ENCODE measurements at places on chromosomes 4 and X.
A peak's percentile ranks its signal among the peaks of the same experiment; 100 is the strongest.

- no peak for DNase-seq
Observed at GRCh38 chr4:26557164-26557563, 26.7 kb upstream of the TBC1D19 start.

- no peak for DNase-seq
Observed at GRCh38 chr4:139319571-139319970, 17.3 kb upstream of the NDUFC1 start.

- DNase-seq = no peak
Observed at GRCh38 chr4:78186597-78187543, 129.7 kb downstream of the FRAS1 start.

- no peak for DNase-seq
Observed at GRCh38 chr4:139584784-139585183, 28.8 kb upstream of the SETD7 start.

GRCh38 chr4:41360921-41361793 is 104.4 kb downstream of the UCHL1 start:
- no peak for DNase-seq

DNA sequence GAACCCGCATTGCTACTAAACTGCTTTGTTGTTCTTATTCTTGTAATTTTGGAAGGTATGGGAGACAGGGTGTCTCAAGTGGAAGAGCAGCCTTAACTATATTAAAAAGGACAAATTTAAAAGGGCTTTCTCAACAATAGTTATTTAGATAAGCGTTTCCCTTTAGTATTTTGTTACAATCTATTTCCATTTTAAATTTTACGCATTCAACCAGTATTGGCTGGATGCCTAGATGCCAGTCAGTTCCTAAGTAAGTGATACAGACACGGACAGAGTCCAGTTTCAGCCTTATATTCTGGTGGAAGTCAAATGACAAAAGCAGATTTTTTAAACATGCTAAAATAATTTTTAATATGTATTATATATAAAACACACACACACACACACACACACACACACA is 28.3 kb downstream of the FAT1 start:
- DNase-seq = no peak

DNA sequence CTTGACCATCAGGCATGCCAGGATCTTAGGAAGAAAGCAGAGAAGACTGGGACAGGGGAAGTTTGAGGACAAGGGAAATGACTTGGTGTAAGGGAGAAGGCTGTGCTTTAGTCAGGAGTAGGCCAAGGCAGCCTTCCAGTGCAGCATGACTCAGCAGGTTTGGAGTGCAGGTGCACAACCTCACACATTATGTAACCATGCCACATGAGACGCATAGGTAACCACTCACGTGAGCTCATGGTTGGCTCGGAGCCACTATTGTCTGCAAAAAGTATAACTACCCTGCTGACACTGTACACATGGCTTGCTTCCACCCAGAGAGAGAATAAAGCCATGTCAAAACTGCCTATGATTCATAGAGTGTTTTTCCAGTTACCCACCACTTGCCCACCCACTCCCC is 715.9 kb downstream of the SMARCA1 start:
- DNase-seq = no peak

DNA sequence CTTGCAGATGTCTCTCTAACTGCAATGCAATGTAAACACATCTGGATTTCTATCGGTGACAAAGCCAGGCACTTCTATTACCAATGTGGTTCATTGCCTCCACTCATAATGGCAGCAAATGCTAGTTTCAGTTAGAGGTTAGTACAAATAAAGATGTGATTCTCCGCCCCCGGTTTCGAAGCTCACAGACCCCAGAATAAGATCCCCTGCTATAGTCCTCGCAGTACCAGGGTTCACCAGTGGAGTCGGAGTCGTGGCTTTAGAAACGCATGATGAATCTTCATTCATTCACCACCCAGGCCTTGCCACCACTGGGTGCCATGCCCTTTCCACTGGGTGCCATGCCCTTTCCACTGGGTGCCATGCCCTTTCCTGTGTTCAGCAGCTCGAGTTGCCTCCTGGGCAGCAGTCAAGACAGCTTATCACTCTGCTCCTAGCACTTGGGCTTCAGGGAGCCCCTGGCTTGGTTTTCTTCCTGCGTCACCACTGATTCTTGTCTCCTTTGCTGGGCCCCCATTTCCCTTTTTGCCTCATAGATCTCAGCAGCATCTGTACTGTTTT is 3.5 kb upstream of the NAA10 start:
- DNase-seq = no peak

DNA sequence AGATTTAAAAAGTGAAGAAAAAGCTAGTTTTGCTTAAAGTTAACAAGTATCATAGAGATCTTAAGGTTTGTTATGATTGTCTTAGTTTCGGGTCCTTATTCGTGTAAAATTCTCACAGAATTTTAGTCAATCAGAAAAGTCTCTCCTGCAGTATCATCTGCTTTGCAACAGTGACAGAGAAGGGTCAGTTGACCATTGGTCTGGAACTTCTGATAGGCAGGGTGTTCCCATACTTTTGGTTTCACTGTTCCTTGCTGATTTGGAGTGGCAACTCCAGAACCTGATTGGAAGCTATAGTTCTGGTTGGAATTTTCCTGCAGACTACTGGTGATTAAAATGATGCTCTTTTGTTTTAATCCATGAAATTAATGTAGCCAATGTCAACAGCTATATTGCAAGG is 1.8 kb downstream of the IL15 start:
- DNase-seq = no peak

GRCh38 chr4:8770518-8771257 is 101.0 kb downstream of the HMX1 start:
- no peak for DNase-seq

GRCh38 chr4:125045311-125045710 is 269.4 kb upstream of the FAT4 start:
- no peak for DNase-seq

DNA sequence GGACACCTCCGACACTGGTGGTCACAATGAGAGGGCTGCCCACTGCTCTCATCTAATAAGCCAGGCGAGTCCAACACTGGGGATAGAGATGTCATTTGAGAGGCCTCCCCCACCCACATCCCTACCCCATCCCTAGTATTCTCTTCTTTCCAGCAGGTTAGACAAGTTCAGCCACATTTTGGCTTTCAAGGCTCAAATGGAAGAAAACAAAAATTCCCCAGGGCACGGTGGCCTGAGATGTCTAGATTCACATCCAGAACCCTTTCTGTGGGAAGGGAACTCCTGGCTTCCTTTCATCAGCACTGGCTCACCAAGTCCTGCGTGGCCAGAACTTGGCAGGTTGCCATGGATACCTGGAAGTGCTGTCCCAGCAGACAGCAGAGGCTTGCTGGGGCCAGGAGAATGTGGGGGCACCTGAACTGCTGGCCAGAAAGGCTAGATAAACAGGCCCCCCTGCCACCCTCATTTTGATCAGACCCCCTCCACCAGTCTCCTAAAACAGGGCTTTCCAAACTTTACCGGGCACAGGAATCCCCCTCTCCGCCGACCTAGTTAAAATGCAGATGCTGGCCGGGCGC is 1.3 kb upstream of the NYX start:
- DNase-seq = no peak

DNA sequence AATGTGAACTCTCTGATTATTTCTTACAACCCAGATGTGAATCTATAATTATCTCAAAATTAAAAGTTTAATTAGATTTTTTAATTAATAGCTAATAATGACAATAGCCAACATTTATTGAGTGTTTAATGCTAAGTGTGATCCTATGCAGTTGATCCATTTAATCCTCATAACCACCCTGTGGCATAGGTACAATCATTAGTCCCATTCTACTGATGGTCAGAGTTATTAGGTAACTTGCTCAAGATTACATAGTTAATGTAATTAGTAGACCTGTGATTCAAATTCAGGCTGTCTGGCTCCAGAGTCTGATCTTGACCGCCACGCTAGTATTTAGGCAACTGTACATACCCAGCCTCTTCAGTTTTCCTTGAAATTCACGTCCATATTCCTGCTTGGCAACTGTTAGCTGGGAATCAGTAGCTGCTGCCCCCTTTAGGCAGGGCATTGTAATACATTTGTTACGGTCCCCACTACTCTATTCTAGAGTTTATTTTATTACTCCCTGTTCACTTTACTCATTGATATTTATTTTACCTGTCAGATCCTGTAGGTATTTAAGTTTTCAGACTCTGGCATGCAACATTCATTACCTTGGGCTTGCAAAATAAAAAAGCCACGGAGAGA is 20.6 kb upstream of the TEC start:
- peak; percentile 27 for DNase-seq

- DNase-seq = no peak
Observed at GRCh38 chr4:133151341-133151690, 2.2 kb downstream of the PCDH10 start.

- DNase-seq = no peak
Observed at GRCh38 chrX:66638591-66639500, at the start of gene EDA2R. Gene EDA2R, minus strand, starts transcription at chrX:66639078. Its CDS starts 23,058 bp downstream, at chrX:66616020.

- no peak for DNase-seq
Observed at GRCh38 chr4:41069257-41069656, 145.1 kb downstream of the APBB2 start.

GRCh38 chr4:15186149-15186548 is 183.9 kb downstream of the CPEB2 start:
- DNase-seq = no peak

GRCh38 chr4:94570558-94570957 is 118.8 kb downstream of the PDLIM5 start:
- no peak for DNase-seq

GRCh38 chrX:103839404-103839803 is 7.3 kb upstream of the RAB9B start:
- no peak for DNase-seq

DNA sequence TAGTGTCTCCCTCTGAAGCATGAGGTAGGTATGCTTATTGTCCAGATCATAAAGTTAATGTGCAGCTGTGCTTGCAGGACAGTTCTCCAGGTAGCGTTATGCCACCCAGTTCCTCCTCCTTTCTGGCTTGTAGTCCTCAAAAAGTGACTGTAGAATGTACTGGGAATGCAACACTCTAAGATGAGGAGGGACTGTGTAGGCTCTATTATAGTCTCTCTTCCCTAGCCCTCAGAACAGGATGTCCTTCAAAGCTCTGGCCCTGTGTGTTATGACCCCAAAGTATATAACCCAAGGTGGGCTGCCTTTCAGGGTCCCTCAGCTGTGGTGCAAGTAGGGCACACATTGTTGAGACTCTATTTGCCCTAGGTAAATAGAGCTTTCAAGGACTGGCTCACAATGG is 20.8 kb upstream of the MANBA start:
- no peak for DNase-seq

DNA sequence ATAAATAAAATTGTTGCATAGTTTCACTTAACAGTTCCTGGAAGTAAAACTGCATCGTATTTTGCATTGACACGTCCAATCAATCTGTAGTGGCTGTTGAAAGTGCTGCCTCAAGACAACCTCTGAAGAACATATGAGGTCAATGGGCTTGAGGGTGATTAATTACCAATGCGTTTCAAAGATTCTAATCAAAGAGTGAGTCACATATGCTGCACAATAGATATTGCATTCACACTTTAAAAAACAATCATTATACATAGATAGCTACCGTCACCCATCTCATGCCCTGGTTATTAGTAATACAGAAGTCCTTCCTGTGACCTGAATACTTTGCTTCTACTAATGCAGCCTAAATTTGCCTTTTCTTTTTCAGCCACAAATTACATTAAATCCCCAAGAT is 743.3 kb upstream of the SLIT2 start:
- DNase-seq = no peak

DNA sequence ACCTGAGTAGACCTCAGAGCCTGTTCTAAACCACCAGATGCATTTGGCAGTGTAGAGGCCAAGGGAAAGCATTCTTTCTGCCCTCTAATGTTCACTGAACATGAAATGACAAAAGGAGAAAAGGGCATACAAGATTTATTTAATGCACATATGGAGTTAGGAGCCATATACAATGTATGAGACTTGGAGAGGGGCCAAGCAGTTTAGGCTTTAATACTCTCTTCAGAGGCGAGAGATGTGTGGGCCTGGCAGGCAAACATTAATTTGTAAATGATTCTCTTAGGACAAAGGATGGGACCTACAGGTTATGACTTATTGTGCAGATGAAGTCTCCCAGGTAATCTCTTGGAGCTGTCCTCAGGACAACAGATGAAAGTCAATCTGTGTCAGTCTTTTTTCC is 631.9 kb downstream of the ADGRL3 start:
- DNase-seq = no peak

DNA sequence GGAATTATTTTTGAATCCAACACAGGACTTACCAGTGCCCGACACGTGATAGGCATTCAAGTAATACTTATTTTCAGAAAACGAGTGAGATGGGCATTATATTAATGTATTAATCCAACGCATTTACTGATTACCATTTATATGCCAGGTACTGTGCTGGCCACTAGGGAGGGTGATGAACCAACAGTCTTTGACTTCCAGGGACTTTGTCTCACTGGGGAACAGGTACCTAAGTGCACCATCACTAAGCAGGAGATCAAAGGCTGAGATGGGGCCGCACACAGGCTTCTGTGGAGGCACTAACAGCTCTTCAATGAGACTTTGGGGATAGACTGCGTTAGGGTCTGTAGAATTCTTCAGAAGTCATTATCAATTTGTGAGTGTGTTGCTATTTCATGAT is 5.7 kb upstream of the TADA2B start:
- no peak for DNase-seq

DNA sequence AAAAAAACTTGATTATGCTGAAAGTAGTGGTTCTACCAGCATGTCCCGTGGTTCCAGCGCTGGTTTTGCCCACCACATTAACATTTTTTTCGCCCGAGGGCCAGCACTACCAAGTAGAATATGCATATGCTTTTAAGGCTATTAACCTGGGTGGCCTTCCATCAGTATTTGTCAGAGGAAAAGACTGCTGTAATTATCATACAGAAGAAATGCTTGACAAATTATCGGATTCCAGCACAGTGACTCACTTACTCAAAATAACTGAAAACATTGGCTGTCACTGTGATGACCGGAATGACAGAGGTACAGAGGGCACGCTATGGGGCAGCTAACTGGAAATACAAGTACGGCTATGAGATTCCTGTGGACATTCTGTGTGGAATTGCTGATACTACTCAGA is 34.6 kb downstream of the PRPS2 start:
- peak; percentile 67 for DNase-seq

DNA sequence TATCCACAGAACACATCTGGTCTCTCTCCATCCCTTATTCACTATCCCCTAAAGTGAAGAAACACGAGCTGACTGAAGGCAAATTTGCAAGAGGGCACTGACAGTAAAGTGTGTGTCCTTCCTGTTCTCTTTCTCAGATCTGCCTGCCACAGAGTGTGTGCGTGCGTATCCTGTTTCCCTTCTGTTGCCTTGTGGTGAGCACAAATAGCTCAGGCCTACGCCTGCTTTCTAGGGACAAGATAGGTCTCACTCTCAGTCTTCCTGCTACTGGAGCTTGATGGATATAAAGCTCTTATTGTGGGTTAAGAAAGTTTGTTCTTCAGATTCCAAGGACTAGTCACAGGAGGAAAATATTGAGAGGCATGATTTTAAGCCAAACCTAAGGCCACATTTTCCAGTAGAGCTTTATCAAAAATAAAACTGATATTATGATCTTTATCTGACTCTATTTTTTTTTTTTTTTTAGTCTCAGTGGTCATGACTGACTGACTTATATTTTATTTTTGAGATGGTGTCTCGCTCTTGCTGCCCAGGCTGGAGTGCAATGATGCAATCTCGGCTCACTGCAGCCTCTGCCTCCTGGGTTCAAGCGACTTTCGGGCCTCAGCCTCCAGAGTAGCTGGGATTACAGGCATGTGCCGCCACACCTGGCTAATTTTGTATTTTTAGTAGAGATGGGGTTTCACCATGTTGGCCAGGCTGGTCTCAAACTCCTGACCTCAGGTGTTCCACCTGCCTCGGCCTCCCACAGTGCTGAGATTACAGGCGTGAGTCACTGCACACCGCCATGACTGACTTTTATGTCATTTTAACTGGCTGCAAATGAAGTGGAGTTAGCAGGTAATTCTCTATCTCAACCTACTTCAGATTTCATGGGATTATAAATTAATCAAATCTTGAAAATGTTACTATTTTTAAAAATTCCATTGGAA is 140.3 kb upstream of the SH3RF1 start:
- DNase-seq = peak; percentile 28
